Endothelial cell of umbilical vein (primary cell): ENCODE measurements at places on chromosomes 4 and X. TPM values are rescaled to one million over a fixed set of nuclear protein-coding genes. Genes with fewer than 3 reads are reported as not detected.
A peak's percentile ranks its signal among the peaks of the same experiment; 100 is the strongest.

GRCh38 chrX:3167771-3168170 lies 126.5 kb downstream of the ARSF start:
- DNase-seq = no peak

DNA sequence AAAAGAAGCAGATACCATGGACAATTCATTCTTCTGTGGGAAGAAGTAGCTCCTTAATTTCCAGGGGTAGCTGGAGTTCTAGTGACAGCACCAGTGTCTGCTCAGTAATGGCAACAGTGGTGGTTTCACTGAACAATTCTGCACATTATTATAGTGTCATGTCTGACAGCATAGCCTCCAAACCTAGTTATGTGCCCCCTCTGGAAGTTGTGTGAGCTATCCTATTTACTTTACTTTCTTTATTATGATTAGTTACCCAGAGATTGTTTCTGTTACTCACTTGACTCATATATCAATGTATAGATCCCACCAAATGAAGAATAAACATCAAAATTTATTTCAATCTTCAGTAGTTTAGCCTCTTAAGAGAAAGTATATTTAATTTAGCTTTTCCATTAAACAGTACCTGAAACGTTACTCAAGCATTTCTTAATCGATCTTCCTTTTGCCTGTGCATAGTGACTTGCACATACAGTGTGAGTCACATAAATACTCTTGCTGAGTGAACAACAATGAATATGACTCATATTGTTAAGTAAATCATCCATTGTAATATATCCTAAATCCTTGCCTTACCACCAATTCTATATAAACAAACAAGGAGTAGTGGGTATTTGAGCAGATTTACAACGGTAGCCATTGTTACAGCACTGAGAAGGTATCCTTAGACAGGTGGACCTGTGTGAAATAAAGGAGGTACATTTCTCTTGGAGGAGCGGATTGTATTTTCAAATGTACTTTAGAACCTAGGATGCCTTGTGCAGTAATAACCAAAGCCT lies 534.7 kb downstream of the ANKRD50 start:
- DNase-seq = peak; percentile 83

Gene CHRDL1
- not detected in 2 replicates for total RNA-seq

DNA sequence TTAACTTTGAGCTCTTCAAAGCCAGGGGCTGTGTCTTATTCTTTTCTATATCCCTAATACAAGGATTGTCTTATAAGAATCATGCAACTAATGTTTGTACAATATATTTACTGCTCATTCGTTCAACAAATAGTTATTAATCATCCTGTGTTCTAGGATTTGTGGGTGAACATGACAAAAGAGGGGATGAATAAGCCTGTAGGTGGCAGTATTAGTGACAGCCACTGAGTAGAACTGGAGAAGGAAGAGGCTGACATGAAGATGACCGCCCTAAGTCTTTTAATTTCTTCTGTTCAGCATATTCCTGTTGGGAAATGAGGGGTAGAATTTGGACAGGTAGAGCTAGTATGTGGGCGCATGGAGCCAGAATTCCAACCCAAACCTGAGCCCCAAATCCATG lies 11.9 kb upstream of the LINC00632 start:
- DNase-seq = no peak

Gene HDX
- total RNA-seq = 6.1 and 8.2 TPM in 2 replicates

Gene MSX1
- total RNA-seq = 4.1 and 5.0 TPM in 2 replicates

DNA sequence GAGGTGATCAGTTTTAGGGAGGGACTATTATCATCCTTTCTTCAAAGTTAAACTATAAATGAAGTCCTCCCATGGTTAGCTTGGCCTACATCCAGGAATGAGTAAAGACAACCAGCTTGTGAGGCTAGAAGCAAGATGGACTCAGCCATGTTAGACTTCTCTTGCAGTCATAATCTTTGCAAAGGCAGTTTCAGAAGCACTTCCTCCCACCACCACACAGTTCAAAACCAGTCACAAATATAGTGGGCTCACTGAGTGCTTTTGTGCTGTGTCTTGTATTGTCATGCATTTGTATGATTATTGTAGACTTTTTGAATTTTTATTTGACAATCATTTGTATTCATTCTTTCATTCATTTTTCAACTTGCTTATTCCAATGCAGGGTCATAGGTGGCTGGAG lies 204.5 kb downstream of the ZNF674 start:
- DNase-seq = peak; percentile 1

DNA sequence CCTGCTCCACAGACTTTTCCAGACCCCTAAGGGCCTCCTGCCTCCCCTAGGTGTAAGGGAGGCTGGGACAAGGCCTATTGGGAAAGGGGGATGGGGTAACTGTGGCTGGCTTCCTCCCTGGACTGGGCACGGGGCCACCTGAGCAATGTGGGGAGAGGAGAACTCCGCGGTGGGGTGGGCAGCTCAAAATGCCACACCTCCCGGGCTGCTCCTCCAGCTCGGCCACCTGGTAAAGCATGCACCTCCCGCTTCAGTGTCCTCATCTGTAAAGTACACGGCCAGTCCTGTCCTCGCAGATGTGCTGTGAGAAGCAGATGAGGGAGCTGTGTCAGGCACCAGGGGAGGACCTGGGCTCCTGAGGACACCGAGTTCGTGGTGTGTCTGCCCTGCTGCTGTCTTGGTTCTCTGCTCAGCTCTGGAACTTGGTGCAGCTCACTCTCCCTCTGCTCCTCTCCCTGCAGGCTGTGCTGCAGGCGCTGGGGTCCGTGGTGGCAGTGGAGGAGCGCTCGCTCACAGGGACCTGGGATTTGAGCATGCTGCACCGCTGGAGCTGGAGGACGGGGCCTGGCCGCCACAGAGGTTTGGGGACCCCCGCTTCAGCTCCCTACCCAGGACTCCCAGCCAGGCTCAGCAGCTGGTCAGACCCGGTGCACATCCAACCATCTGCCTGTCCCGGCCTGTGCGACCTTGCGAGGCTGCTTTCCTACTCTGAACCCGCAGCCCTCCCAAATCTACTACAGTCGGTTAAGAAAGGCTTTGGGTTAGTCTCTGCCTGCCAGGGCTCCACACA lies 20.8 kb upstream of the MRFAP1 start:
- DNase-seq = no peak

Gene STATH
- not detected in 2 replicates for total RNA-seq

Gene CEP44
- total RNA-seq = 8.2 and 13.0 TPM in 2 replicates

Gene CAMK2D
- total RNA-seq = 23.0 and 30.7 TPM in 2 replicates

DNA sequence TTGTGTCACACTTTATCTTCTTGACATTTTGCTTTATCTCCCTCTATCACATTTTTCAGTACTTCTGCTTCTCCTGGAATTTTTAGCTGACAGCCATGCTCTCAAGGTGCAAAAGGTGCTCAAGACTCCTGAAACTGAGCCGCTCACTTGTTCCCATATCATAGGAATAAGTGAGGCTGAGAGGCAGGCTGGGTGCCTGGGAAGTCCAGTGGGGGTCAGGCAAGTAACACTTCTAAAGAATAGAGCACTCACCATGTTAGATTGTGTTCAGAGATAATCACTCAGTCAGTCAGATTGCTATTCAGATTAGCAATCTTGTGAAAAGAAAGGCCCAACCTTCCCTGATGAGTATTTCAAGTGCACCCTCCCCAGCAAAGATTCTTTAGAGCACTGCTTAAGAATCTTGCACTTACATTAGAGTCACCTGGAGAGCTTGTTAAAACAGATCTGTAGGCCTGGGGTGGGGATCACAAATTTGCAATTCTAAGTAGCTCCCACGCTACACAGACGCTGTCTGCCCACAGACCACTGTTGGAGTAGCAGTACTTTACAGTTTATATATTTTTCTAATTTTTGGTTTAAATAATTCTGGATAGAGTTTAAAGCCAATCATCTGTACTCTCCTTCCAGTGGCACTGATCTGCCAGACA lies 23.1 kb upstream of the LRAT start:
- DNase-seq = no peak

GRCh38 chrX:19334945-19335626 lies 8.6 kb upstream of the PDHA1 start:
- peak; percentile 4 for DNase-seq

Gene CXCR3
- total RNA-seq = not detected in 2 replicates

- DNase-seq = peak; percentile 10
These were observed 736 bp downstream of the BDH2 start for GRCh38 chr4:103098756-103099440.

DNA sequence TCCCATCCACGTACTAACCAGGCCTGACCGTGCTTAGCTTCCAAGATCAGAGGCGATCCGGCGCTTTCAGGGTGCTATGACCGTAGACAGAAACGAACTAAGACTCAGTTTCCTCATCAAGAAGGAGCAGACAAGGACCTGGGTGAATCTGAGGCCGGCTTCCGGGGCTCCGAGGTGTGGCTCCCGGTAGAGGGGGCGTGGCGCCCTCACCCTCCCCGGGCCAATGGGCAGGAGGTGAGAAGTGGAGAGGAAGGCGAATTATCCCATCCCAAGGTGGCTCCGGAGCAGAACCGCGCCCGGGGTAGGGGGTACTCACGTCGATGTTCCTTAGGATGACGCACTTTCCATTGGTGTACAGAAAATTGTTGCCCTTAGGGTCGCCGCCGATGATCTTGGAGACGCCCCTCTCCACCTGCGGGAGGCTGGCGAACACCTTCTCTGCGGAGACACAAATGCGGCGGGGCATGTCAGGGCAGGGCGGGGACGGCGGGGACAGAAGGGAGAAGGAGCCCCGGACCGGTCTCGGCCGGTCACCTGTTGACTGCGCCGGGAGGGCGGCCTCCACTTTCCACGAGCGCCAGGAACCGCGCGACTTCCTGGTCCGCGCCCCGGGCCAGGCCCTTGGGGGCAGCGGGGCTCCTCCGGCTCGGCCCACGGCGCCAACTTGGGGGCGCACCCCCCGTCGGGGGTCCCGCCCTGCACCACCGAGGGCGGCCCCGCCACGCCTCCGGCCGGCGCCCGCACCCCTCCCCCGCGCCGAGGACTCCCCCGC lies 616 bp downstream of the WDR1 start:
- no peak for DNase-seq

Gene LYAR
- total RNA-seq = 24.6 and 27.9 TPM in 2 replicates

- no peak for DNase-seq
These were observed 347.4 kb downstream of the FAM47B start for GRCh38 chrX:35289952-35290351.

GRCh38 chrX:153499876-153500275 lies 5.1 kb downstream of the BGN start:
- DNase-seq = no peak

Gene TRIM2
- total RNA-seq = 16.4 and 19.7 TPM in 2 replicates

GRCh38 chrX:46165411-46165810 lies 379.8 kb downstream of the ZNF674 start:
- no peak for DNase-seq

Gene ZMAT1
- total RNA-seq = 3.7 and 4.3 TPM in 2 replicates

GRCh38 chr4:111934314-111934713 lies 210.9 kb upstream of the FAM241A start:
- DNase-seq = no peak

- DNase-seq = no peak
These were observed 738.2 kb downstream of the ADGRL3 start for GRCh38 chr4:61938250-61938846.

GRCh38 chr4:3656416-3657356 lies 109.5 kb upstream of the ADRA2C start:
- DNase-seq = no peak

- no peak for DNase-seq
These were observed 7.1 kb upstream of the CENPU start for GRCh38 chr4:184740980-184741391.

- DNase-seq = no peak
These were observed 110.9 kb downstream of the FRAS1 start for GRCh38 chr4:78168029-78168428.

- DNase-seq = no peak
These were observed 98.7 kb downstream of the MAB21L2 start for GRCh38 chr4:150680651-150681050.

- peak; percentile 4 for DNase-seq
These were observed 18.4 kb downstream of the DDX3X start for GRCh38 chrX:41352329-41352838.

DNA sequence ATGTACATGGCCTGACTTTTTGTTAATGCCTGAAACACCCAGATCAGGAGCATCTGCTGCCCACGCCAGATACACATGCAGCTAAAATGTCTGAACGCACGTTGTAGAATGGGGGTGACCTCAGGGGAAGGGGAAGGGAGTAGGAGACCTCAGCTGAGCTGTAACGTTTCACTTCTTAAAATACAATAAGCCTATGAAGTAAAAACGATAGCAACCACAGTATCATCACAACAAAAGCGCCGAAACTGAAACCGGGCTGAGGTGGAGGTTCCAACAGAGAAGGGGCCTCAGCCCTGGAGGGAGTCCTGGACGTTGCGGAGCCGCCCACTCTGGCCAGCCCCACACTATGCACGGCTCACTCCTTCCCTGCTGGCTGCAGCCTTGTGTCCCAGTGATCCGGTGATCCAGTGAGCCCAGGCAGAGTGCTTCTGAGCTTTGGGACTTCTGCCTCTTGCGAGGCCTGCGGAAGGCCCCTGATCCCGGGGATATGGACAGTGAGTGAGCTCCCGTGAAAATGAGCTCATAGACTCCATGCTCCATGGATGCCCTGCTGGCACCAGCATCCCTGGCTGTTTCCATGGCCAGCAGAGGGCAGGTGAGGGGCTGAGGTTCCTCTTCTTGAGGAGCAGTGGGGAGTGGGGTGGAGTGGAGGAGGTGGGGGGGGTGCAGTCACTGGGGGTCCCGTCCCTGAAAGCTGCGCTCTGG lies 52.0 kb downstream of the HMX1 start:
- DNase-seq = no peak

DNA sequence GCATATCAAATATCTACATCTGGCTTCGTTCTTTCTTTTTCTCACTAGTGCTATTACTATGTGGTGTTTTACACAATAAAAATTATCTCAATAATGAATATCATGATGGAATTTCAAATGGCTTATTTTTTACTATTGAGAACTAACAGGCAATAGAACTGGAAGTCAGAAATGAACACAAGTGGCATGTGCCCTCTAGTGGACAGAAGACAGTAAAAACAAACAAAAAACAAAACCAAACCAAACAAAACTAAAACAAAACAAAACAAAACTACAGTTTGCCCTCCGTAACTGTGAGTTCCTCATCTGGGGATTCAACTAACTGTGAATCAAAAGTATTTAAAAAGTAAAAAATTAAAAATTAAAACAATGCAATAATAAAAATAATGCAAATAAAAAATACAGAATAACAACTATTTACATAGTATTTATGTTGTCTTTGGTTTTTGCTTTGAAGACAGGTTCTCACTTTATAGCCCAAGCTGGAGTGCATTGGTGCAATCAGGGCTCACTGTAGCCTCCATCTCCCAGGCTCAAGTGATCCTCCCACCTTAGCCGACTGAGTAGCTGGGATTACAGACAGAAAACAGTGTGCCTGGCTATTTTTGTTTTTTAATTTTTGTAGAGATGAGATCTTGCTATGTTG lies 195.6 kb upstream of the TACR3 start:
- DNase-seq = peak; percentile 3
